ENCODE measurements at places on chromosomes 5 and 9. TPM values are rescaled to one million over a fixed set of nuclear protein-coding genes. Genes with fewer than 3 reads are reported as not detected.

PRUNE2 gene
- total RNA-seq = 95.6 TPM

ZNF879 gene
- total RNA-seq = 7.1 TPM

IFT74 gene
- 14.6 TPM for total RNA-seq

CAVIN4 gene
- total RNA-seq = 1.5 TPM

PCDHGA5 gene
- total RNA-seq = 2.6 TPM

MCCC2 gene
- 16.2 TPM for total RNA-seq

SPZ1 gene
- not detected for total RNA-seq

STK32A gene
- total RNA-seq = 2.8 TPM

VCAN gene
- total RNA-seq = 190 TPM

CD14 gene
- total RNA-seq = 4.1 TPM

MTAP gene
- 28.8 TPM for total RNA-seq

CARD9 gene
- 1.0 TPM for total RNA-seq

PCDHB8 gene
- 0.26 TPM for total RNA-seq

IQGAP2 gene
- 7.9 TPM for total RNA-seq

RETREG1 gene
- total RNA-seq = 0.51 TPM

ITGA1 gene
- 12.6 TPM for total RNA-seq

LCN1 gene
- total RNA-seq = not detected

TSLP gene
- 9.2 TPM for total RNA-seq

TOPORS gene
- total RNA-seq = 32.0 TPM

DMGDH gene
- total RNA-seq = 7.7 TPM

RASGRF2 gene
- 12.1 TPM for total RNA-seq

ZMAT2 gene
- total RNA-seq = 77.0 TPM

NUTM2F gene
- not detected for total RNA-seq

EGFLAM gene
- 0.33 TPM for total RNA-seq

SIGMAR1 gene
- total RNA-seq = 52.5 TPM

LCN9 gene
- not detected for total RNA-seq

GABRP gene
- total RNA-seq = not detected

NR4A3 gene
- total RNA-seq = 5.6 TPM

FUT7 gene
- not detected for total RNA-seq

COL15A1 gene
- total RNA-seq = 41.0 TPM

HACD4 gene
- 12.3 TPM for total RNA-seq

ITGA2 gene
- 50.1 TPM for total RNA-seq

FAM169A gene
- 1.2 TPM for total RNA-seq

ERAP2 gene
- total RNA-seq = 180 TPM

PTGDS gene
- 89.9 TPM for total RNA-seq

NRARP gene
- not detected for total RNA-seq

CNTNAP3B gene
- not detected for total RNA-seq

SPINK13 gene
- total RNA-seq = not detected

FABP6 gene
- not detected for total RNA-seq

SARDH gene
- total RNA-seq = 9.0 TPM

CCDC152 gene
- 1.5 TPM for total RNA-seq

HAPLN1 gene
- not detected for total RNA-seq

CAMK4 gene
- total RNA-seq = 0.77 TPM

ANKRD34B gene
- not detected for total RNA-seq

RAD23B gene
- 156 TPM for total RNA-seq

TAF11L5 gene
- total RNA-seq = not detected

FOXD1 gene
- 0.77 TPM for total RNA-seq

FOCAD gene
- 145 TPM for total RNA-seq

PIP5KL1 gene
- total RNA-seq = 2.5 TPM

ADAMTS6 gene
- 48.3 TPM for total RNA-seq

ARSI gene
- 8.5 TPM for total RNA-seq

PCDHAC1 gene
- 0.51 TPM for total RNA-seq

FST gene
- 759 TPM for total RNA-seq

CCDC192 gene
- not detected for total RNA-seq

CRHBP gene
- total RNA-seq = 0.17 TPM

TMC1 gene
- total RNA-seq = not detected

PSAT1 gene
- total RNA-seq = 115 TPM

DMRT3 gene
- not detected for total RNA-seq

WDR38 gene
- not detected for total RNA-seq

CDH9 gene
- not detected for total RNA-seq
